NCI-H187 treated with DMSO at 0.1 percent for 48 hours (cell line): ENCODE measurements at places on chromosomes 12 and 14.

DNA sequence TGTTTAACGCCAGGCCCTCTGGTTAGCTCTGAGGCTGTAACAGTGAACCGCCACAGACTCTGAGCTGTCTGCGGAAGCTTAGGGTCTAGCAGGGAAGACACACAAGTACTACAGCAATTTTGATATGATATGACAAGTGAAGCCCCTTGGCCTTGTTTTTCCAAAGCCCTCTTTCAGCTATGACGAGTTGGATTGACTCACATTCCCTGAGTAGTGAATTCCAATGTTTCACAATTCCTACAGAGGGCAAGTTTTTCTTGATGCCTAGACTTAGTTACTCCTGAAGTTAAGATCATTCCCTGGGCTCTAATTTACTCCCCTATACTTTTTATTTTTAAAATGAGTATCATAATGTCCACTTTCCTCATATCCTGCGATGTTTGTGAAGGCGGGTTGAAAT is 53.3 kb upstream of the CISTR start:
- no peak for DNase-seq

DNA sequence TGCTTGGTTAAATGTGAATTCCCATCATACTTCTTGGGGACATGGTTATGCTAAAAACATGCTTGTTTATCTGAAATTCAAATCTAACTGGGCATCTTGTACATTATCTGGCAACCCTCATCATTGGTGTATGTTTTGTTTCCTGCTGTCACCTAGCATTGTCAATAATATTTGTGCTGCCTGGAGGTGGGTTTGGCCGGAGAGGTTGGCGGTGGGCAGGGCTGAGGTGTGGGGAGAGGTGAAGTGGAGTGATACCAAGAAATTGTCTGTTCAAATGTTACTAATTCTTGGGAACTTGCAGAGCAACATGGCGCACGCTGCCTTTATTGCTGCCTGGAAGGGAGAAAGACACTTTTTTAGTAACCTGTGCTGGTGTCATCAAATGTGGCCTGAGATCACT is 280.5 kb downstream of the VRK1 start:
- DNase-seq: no peak

- no peak for DNase-seq
These were observed 11.0 kb downstream of the OR6S1 start for GRCh38 chr14:20630340-20631022.

- no peak for DNase-seq
These were observed 4.5 kb downstream of the ATF1 start for GRCh38 chr12:50768391-50768790.

GRCh38 chr12:51192284-51192671 is 19.3 kb upstream of the TFCP2 start:
- DNase-seq: no peak

DNA sequence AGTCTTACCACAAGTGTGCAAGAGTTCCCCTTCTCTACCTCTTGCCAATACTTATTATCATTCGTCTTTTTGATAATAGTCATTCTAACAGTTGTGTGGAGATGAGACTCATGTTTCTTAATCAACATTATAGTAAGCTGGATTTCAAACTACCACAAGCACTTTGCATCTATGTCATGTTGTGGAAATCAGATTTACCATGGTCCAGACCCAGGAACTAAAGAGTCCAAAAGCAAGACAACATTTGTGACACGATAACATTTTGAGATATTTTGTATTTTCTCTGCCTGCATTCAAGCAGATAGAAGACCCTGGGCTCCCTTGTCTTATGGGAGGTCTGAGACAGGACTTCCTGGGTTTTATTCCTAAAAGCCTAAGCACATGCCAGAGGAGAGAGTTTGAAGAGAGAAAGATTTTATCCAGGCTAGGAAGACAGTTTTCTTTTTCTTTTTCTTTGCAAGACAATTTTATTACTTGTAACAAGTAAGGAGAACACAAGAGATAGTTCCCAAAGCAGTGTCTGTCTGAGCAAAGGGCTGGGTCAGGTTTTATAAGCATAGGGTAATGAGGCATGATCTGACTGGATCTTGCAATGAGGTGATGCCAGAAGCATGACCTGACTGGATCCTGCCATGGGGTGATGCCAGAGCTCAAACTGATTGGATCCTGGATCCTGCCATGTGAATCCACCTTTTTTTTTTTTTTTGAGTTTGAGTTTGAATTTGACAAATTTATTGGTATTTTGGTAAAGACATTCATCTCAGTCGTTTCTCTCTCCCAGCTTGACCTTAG is 180.5 kb upstream of the HMGA2 start:
- no peak for DNase-seq

DNA sequence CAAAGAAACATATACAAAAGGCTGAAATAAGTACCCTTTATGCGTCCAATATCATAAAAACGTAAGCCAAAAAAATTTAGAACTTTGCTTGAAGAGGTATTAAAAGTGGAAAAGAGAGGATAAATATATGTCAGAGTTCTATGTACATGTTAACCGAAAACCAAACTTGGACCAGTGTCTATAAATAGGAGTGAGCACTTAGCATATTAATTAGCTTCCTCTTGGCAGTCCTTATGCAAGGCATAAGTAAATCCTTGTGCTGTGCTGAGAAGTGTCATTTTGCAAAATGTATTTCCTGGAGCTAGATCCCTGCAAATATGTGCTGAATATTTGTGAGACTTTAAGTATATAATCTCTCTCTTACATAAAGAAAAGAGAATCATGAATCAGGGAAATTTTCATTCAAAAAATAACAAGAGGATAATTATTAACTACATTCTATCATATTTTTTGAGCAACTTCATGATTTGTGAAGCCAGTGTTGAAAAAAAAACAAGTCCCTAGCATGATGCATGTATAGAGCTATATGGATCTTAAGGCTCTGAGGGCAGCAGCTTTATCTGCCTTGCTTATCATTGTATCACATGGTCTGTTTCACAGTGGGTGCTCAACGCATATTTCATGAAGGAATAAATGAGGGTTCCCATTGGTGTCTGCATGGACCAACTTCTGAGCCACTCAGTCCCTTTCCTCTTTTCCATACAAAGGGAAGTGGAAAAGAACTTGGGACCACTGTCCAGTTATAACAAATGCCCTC is 326.1 kb downstream of the PDZRN4 start:
- peak; percentile 62 for DNase-seq

GRCh38 chr12:40718878-40719372 is 26.7 kb downstream of the CNTN1 start:
- no peak for DNase-seq

GRCh38 chr14:71267691-71268090 is 360.4 kb downstream of the PCNX1 start:
- DNase-seq: no peak

DNA sequence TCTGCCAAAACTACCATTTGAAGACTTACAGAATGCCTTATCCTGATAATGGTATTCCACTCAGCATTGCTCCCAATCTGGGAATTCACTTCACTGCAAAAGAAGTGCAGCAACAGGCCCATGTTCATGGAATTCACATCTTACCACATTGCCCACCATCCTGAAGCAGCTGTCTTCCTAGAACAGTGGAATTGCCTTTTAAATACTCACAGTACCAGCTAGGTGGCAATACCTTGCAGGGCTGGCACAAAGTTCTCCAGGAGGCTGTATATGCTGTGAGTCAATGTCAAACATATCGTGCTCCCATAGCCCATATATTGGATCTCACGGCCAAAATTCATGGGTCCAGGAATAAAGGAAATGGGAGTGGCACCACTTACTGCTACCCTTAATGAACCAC is 83.8 kb upstream of the PLEKHG7 start:
- DNase-seq: no peak

- no peak for DNase-seq
These were observed 350.4 kb downstream of the TRHDE start for GRCh38 chr12:72622556-72622955.

DNA sequence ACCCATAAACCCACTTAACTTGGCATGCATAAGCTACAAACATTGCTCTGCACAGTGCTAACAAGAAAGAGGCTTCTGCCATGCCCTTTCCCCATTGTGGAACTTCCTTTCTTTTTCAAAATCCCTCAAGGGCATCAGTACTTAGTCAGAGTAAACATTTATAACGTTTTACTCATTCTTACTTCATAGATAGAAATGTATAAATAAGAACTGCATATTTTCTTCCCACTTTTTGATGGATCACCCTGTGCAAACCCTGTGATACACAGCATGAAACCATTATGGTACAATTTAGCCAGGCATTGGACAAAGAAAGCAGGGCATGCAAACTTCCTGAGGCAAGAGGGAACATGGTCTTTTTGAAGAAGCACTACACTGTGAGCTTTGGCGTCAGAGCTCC is 113.8 kb upstream of the FOXG1 start:
- DNase-seq: no peak

- no peak for DNase-seq
These were observed 71.9 kb downstream of the GSC start for GRCh38 chr14:94697773-94698556.

- peak; percentile 32 for DNase-seq
These were observed 1.7 kb upstream of the PAPLN start for GRCh38 chr14:73235531-73236155.

DNA sequence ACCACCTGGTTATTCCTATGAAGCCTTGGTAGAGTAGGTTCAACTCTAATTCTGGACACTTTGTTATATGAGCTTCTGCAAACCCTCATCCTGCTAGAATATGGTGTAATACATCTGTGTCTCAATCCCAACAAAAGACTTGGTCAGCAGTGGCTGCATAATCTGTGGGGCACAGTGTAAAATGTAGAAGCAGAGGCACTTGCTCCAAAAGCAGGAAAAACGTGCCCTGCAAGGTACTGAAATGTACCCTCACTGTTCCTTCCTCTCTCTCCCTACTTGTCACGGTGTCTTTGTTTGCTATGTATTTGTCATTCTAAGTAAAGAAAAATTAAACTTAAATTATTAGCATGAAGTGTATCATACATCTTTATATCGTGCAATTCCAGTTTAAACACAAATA is 267.9 kb downstream of the BCL11B start:
- DNase-seq: no peak

- no peak for DNase-seq
These were observed 113.4 kb upstream of the CCDC198 start for GRCh38 chr14:57607086-57607485.

DNA sequence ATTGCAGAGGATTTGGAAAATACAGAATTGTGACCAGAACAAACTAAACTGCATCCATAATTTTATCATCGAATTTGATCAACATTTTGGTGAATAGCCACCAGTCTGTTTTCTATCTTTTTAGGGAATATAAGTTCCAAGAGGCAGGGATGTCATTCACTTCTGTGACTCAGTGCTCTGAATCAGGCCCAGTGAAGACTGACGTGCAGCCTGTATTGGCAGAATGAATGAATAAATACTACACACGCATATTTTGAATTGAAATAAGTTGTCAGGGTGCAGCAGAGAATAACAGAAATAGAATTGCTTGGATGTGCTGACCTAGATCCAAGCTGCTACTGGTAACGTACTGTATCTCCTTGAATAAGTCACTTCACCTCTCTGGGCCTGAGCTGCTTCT is 1.3 kb upstream of the EMP1 start:
- no peak for DNase-seq

GRCh38 chr12:102059343-102059742 is 2.4 kb downstream of the WASHC3 start:
- no peak for DNase-seq

DNA sequence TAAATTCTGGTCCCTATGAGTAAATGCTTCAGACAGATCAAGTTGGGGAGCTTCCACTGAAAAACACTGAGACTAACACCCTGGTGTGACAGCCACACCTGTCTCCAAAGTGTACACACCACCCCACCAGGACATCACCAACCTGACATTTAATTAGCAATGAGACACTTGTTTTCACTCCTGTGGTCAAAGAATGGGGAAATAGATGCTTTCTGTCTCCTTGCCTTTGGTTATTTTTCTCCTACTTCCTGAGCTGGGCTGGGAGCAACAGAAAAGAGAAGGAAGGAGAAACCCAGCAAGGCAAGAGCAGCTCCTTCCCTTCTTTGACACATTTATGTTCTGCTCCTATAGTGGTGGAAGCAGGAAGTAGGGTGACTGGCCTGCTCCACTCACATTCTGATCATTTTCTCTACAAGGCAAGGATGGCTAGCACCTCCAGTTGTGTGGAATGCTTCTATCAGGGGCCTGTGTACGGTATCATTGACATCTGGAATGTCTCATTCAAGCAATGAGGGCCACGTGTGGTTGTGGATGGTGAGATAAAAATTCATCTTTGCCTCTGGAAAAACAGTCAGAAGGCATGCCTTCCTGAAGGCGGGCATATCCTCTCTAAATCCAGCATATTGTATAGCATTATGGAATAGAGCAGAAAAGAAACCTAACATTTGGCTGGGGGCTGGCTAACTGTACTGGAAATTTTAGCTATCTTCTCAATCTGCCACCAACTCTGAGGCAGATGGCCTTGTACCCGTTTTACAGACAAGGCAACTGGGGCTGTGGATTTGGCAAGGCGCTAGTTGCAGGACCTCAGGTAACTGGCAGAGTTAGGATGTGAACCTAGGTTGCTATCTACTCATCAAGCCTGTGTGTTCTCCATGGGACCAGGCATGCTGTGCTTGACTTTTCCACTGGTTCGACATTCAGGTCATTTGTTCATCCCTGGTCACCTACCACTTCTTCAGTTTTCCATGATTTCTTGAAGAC is 24.8 kb upstream of the LGALS3 start:
- no peak for DNase-seq

- DNase-seq: no peak
These were observed 72.1 kb upstream of the C14orf180 start for GRCh38 chr14:104507443-104507842.

DNA sequence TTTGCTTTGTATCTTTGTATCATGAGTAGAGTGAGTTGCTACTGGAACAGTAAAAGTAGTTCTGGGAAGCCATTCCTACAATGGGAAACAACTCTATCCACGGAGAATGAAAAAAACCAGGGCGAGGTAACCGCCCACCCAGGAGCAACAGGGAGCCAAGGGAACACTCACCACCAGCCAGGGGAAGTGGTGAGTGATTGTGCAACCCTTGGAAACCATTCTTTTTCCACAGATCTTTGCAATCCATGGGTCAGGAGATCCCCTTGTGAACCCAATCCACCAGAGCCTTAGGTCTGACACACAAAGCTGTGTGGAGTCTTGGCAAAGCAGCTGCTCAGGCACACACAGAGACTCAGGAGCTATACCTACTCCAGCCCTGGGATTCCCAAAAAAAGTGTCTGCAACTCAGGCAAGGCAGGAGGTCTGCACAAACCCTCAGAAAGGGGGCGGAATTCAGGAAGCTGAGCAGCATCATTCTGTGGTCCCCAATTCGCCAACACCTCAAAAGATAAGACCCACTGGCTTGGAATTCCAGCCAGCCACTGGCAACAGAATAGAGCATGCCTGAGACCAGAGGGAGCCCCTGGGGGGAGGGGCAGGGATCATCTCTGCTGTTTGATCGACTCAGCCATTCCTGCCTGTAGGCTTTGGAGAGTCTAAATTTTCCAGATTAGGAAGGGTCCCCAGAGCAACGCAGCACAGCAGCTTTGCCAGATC is 52.1 kb upstream of the PPFIA2 start:
- no peak for DNase-seq

GRCh38 chr12:44397631-44398030 is 478.5 kb downstream of the NELL2 start:
- no peak for DNase-seq

- DNase-seq: no peak
These were observed 29.3 kb downstream of the FGF6 start for GRCh38 chr12:4416276-4416675.
